GM13977 (cell line): ENCODE measurements at places on chromosomes 4 and X.
A peak's percentile ranks its signal among the peaks of the same experiment; 100 is the strongest.

DNA sequence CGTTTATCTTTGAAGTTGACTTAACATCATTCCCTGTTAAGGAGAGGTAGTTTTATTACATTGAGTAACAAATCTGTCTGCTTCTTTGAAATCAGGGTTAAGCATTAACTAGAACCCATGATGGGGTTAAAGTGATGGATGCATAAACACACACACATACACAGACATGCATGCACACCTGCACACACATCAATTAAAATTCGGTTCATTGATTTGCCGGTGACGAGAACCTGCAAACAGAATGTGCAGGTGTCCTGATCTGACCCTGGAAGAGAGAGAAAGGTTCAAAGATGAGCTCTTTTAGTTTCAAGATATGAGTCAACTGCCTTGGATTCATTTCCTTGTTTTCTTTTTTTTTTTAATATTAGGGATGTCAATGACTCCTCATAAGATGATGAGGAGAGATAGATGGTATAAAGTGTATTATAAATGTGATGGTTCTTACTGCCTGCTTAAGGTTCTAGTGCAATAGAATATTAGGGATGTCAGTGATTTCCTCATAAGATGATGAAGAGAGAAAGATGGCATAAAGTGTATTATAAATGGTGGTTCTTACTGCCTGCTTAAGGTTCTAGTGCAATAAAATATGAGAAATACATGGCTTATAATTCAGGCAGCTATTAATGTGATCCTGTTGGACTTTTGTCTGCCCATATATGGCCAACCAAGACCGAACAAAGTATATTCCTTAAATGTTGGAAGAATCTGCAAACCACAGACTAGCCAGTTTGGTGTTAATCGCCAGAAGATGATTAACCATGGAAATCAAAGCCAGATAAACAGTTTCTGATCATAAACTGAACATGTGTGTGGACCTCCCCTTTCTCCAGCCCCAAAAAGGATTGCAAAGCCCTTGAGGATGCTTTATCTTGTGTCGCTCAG lies 14.1 kb upstream of the CD99 start:
- DNase-seq: no peak

DNA sequence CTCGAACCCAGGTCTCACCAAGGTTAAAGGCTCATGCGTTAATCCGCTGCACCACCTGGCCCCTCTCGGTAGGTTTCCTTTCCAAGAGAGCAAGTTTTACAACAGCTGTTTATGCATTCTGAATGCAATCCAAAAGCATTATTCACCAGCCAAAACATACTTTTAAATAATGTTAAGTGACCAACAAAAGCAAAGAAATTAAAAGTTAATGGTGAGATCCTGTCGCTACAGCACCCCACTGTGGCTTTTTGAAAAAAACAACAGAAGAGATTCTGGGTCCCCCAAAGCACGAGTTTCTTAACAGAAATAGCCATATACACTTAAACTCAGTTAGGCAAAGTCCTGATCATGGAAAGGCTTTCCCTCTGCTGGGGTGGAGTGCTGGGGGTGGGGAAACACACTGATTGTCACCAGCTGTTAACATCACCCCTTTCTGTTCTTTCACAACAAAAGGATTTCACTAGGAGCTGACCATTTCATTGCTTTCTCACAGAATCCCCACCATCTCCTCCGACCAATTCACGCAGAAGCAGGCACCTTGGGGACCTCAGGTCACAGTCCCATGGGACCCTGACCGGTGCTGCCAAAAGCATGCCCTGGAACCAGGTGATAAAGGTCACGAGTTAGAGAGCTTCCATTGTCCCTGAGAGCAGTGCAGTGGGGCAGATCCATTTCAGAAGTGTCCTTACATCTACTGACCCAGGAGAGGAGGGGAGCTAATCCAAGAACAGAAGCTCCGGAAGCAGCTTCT lies 51.2 kb downstream of the ZNF827 start:
- DNase-seq: no peak

DNA sequence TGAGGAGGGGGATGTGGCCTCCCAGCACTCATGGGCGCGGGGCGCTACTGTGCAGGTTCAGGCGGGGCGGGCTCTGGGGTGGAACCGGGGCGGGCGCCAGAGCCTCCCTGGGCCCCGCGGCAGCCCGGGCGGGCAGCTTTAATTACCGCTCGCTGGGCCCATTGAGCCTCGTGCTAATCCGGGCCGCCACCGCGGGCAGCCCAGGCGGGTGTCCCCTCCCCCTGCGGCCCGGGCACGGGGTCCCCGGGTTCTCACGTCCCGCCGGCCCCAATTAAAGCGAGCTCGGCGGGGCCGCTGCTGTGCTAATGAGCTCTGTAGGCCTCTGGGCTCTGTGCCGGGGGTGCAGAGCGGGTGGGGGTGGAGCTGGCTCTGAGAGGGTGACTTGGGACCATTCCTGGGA lies 22.8 kb upstream of the FGFR3 start:
- DNase-seq: no peak

- DNase-seq: peak; percentile 51
These were observed 528 bp upstream of the SNCA start for GRCh38 chr4:89837385-89837992.

DNA sequence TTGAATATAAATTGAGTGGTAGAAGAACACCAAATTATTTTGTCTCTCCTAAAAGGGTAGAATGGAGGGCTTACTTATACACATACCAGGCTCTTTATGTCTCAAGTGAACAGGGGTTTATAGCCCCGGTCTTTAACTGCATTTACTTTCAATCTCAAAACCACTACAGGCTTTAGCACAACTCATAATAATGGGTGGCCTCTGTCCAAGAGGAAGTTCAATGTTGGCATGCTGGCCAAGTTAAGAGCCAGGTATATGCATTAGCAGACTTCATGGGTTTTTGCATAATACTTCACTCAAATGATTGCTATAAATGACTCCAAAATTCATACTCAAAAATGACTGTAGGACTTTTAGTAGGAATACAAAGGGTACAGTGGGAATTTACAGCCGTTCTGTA lies 118.5 kb upstream of the OTUD4 start:
- DNase-seq: no peak

- DNase-seq: peak; percentile 65
These were observed 25.1 kb downstream of the XIAP start for GRCh38 chrX:123884809-123885408.

GRCh38 chr4:78591404-78591803 lies 39.8 kb downstream of the ANXA3 start:
- DNase-seq: no peak

GRCh38 chrX:4936315-4936714 lies 1222.9 kb upstream of the PRKX start:
- DNase-seq: no peak

DNA sequence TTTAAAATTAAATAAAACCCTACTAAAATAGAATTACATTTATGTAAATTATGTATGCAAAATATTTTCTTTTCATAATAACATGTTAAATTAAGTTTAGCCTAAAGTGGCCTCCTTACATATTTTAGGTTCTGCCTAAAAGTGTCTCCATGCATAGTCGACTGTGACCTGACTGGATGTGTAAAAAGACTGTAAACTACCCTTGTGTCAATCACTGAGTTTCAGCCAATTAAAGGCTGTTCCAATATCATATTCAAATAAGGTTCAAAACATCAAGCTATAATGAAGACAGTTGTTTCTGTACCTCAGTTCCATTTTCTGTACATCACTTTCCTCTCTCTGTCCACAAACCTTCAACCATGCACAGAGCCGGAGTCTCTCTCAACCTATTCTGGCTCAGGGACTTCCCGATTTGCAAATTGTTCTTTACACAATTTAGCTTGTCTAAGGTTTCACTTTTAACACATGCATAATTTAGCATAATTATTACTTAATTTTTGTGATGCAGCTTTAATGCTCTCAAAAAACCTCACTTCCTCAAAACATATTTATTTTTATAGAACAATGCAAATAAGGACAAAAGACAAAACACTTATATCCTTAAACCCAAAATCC lies 60.1 kb downstream of the SH3RF1 start:
- DNase-seq: peak; percentile 39

DNA sequence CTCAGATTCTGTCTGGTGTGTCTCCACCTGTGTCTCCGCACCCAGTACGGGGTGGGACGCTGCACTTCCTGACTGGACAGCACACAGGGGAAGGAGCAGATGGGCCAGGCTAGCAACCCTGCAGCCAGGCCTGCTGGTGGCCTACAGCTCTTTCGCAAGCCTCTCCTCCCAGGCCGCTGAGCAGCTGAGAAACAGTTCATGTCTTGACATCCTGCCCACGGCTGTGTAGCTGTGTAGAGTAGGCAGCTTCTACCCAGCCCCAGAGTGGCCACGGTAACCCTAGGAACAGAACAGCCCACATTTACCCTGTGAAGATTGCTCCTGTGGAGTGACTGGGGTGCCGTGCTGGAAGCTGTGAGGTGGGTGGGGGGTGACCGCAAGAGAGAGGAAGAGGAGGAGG lies 38.9 kb downstream of the CCNQ start:
- no peak for DNase-seq

GRCh38 chrX:150508451-150509367 lies 59.7 kb upstream of the MTM1 start:
- DNase-seq: no peak

DNA sequence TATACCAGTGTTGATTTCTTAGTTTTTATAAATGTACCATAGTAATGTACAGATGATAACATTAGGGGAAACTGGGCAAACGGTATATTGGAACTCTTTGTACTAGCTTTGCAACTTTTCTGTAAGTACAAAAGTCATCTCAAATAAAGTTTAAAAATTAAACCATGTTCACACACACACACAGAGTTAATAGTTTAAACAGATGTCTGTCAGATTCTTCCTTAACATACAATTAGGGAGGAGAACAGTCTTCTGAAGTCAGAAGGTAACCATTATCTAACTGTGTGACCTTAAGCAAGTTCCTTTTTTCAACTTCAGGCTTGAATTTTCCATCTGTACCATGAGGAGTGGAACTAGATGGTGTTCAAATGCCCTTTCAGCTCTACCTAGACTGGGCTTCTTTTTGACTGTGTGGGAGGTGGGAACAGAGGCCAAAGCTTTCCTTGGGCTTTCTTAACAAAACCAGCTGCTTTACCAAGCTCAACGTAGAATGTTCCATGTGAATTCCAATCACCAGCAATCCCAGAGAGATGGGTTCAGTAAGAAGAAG lies 127.8 kb downstream of the NEXMIF start:
- DNase-seq: no peak

GRCh38 chr4:182222766-182223165 lies 20.4 kb upstream of the TENM3 start:
- DNase-seq: no peak

DNA sequence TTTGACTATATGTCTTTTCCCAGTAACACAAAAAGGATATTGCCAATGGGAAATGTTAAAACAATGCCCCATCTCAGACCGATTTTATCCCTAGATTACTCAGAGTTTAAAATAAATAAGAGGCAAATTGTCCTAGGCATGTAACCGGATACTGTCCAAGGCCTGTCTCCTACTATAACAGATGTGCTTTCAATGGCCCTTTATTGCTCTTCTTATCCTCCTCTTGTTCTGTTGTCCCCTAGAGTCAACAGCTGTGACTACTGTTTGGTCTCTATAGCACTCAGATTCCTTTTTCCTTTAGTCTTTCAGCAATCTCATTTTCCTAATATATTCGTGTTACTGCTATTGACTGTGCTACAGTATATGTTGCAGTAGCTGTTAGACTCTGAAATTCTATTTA lies 66.8 kb upstream of the PLS3 start:
- no peak for DNase-seq

GRCh38 chr4:8646296-8647093 lies 53.9 kb downstream of the CPZ start:
- no peak for DNase-seq

DNA sequence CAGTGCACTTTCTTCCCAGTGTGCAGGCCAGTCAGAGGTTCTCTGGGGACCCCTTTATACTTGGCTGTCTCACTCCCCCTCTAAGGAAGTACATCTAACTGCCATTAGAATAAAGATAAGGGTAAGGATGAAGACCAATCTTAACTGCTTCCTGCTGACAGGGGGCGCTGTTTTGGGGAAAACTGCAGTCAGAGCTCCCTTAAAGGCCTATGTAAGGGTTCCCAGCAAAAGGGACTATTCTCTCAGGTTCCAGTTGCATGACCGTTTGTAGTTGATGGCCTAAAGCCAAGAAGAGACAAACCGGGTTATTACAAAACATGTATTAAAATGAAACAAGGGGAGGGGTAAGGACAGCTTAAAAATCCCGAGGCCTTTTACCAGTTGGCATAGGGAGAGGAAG lies 115.6 kb upstream of the SPIN4 start:
- no peak for DNase-seq

GRCh38 chrX:135740681-135741149 lies 27.3 kb downstream of the CT45A1 start:
- peak; percentile 44 for DNase-seq

GRCh38 chr4:176601124-176601523 lies 191.6 kb downstream of the VEGFC start:
- no peak for DNase-seq

DNA sequence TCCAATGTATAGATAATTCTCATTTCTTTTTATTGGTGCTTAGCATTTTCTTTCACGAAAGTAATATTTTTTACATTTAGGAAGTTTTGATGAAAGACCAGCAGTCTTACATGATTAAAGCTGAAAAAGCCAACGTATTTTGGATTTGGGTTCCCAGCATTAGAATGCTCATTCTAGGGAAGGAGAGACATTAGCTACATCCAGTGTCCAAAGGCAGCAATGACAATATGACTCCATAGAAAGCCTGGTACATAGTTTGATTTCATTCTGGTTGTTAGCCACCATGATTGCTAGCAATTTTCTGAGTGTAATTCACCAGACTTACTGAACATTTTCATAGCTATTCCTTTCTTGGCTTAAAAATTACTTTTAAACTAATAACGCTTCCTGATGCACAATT lies 1397.5 kb downstream of the PCDH7 start:
- DNase-seq: no peak

DNA sequence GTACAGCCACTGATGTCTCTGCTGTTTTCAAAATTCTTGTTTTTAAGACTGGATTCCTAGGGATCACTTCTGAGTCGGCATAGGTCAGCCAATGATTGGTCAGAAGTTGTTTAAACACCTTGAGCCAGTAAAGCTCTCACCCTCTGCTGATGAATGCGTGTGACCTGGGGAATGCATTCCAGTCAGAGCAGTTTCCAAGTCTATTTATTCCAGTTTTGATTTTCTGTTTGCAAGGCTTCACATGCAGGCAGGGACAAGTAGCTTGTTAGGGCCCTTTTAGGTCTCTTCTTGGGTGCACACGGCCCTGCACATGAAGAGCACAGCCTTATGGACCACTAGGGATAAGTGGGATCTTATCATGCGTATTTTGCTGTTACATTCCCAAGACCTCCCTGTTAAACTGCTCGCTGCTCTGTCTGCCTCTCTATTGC lies 47.0 kb downstream of the KLHL15 start:
- no peak for DNase-seq

GRCh38 chrX:131063613-131064012 lies 5.5 kb downstream of the ARHGAP36 start:
- DNase-seq: no peak

GRCh38 chr4:15366721-15367120 lies 61.1 kb upstream of the C1QTNF7 start:
- DNase-seq: no peak
